ENCODE measurements at places on chromosomes 6 and 20.

- no peak for ATAC-seq
Observed at GRCh38 chr6:82875573-82876185, 190.0 kb downstream of the UBE3D start.

GRCh38 chr6:168014428-168014827, 17.0 kb downstream of the KIF25 start:
- no peak for ATAC-seq

DNA sequence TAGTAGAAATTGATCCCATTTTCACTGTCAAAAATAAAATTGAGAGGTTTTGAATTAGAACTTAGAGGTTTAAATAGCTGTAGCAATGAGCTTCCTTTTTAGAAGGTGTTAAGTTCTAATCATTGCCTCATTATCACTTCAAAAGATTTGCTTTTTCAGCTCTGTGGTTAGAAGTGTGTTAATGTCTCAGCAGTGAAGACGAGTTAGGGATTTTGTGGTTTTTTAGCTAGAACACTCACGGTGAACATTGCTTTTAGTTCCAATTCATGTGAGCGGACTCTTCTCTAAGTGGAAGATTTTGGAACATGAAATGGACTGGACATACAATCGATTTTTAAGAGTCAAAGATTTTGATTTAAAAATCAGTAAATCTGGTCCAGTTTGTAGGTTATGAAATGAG, 12.7 kb upstream of the IFNGR1 start:
- ATAC-seq, result no peak

DNA sequence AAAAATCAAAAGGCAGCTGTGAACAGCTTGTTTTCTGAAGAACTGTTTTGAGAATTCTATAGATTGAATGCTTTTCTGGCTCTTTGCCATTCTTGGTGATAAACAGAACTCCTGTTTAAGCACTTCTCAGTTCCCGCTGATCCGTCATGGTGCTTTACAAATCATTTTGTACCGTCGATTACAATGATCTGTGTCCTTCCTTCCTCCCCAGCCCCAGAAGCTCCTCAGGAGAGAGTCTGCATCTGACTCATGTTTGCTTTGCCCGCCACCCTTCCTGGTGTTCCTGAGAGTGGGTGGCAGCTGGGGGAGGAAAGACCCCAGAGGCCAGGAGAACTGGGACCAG, 538.6 kb upstream of the MARCKS start:
- ATAC-seq, result no peak

DNA sequence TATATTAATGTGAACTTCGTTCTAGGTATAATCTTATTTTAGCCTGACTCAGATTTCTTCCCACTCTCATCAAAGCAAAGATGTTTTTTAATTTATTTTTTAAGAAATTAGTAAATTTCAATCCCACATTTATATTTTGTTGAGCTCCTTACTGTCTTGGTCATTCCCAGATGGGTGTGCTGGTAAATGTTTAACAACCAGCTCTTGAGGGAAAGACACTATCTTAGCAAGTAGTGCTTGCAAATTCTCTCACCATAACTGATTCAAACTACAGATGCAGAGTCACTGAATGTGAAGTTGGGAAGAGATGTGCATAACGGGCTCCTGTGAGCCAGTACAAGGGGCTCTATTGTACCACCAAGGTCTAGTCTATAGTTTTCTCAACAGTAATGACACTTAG, 29.8 kb upstream of the BTN3A2 start:
- ATAC-seq, result no peak
